ENCODE measurements at places on chromosomes 7 and 10.

- no peak for DNase-seq
Measured at GRCh38 chr7:3896169-3896765, 595.2 kb downstream of the SDK1 start.

- DNase-seq, result no peak
Measured at GRCh38 chr10:32970910-32971309, 12.9 kb upstream of the ITGB1 start.

DNA sequence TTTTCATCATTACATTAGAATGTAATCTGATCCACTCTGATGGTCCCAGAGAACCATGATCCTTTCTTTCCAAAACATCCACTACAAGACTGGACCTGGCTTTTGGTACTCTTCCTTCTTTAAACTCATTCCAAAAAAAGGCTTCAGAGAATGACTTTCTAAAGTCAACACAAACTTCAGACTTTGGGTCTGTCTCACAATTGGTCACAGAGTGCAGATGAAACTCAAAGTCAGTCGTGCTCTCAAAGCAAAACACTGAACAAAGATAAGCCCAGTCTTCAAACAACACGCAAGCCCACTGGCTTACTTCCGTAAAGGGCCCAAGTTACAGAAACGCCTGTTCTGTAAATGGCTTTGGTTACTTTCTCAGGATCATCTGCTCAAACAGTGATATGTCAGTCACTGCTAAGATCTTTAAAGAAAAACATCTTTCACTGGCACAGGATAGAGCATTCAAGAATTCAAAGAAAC, 250.9 kb upstream of the MKLN1 start:
- no peak for DNase-seq

- DNase-seq, result no peak
Measured at GRCh38 chr10:123204127-123204461, 49.9 kb downstream of the BUB3 start.

DNA sequence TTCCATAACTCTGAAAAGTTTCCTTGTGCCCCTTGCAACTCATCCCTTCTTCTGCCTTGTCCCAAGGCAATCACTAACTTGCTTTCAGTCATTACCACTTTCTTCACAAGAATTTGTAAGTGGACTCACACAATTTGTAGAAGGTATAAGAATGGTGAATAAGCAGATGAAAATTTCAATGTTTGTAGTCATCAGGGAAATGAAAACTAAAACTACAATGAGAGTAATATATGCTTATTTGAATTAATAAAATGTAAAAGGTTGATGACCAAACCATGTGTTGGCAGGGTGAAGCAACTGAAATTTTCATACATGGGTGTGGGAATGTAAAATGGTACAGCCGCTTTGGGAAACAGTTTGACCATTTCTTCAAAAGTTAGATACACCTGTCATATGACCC, 79.7 kb downstream of the GNAT3 start:
- no peak for DNase-seq

DNA sequence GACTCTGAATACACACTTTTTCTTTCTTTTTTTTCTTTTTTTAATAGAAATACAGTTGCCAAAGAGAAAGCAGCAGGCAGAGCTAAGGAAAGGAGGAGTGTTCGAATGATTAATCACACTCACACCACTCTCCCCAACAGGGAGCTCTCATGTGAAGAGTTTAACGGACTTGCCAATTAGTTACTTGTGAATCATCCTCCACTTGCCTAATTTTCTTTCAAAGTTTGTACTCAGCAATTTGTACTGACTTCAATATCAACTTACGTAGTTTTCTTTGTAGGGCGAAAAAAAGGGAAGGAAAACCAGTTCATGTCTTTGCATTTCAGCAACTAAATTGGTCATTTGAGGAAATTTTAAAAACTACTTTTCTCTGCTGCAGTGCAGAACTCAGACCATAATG, 109.2 kb downstream of the PIP4K2A start:
- DNase-seq, result no peak

DNA sequence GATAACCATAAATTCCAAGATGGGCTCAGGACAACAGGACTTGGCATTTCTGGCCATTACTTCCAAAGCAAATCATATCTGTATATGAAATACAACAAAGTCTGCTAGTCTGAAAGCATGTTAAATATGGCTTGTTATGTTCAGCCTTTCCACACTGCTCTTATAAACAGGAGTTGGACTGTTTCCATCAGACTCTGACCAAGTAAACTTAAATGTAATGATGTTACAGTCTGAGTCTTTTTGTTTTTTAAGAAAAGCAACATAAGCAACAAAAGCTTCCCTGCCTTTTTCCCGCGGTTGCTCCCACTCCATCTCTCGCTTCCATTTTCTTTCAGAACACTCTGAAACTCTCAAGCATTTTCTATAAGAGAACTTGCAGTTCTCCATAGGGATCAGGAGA, 8.1 kb upstream of the CDCA7L start:
- DNase-seq, result no peak

- no peak for DNase-seq
Measured at GRCh38 chr7:47943676-47944474, 4.4 kb downstream of the PKD1L1 start.

- no peak for DNase-seq
Measured at GRCh38 chr10:116974456-116975005, 30.5 kb downstream of the SHTN1 start.

- no peak for DNase-seq
Measured at GRCh38 chr10:79391231-79392019, 44.2 kb downstream of the PPIF start.

DNA sequence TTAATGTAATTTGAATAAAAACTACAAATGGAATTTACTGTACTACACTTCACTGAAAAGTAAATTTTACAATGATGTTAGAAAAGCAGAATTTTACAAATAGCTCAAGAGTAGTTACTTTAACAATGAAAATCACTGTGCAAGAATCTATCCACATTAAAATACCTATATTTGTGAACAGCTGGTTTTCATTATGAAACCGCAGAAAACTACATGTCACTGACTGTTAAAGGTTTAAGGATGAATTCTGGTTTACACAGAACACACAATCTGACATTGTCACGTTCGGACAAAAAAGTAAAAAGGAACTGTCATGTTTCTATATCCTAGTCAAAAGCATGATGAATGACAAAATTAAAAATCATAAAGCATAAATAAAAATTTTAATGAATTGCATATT, 415.3 kb upstream of the PRKCQ start:
- no peak for DNase-seq

DNA sequence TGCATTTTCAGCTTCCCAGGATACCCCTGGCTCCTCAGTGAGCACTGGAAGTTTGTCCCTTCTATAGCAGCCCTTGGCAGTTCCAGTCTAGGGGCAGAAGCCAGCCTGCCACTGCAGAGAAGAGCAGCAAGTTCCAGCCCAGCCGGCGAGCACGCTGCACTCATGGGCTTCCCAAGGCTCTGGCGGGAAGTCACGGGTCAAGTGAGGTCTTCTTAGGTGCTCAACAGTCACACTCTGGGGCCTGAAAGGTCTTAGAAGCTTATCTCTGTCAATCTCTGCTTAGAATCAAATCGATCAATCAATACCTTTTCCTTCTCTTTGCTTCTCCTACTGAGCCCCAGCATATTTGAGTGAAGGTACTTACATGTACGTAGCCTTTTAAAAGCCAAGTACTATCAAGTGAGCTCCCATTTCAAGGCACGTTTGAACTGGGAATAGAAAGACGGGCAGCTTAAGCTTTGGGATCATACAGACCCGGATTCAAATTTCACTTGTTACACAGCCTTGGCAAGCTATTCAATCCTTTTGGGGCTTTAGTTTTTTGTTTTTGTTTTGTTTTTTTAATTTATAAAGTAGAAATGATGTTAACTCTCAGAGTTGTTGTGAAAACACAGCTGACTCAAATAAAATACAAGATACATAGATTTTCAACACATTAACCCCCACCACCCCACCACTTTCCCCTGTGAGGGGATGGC, 152.6 kb upstream of the KLF14 start:
- DNase-seq, result no peak

GRCh38 chr7:80612880-80613279, 25.6 kb upstream of the CD36 start:
- no peak for DNase-seq

Measured in occipital lobe (tissue), 3 donors.